ENCODE measurements at places on chromosomes 7 and 10. TPM values are rescaled to one million over a fixed set of nuclear protein-coding genes. Genes with fewer than 3 reads are reported as not detected.

PTPRZ1 gene
- 2.4 TPM for polyA plus RNA-seq

PIP gene
- not detected for polyA plus RNA-seq

RADIL gene
- polyA plus RNA-seq = 2.2 TPM

BAZ1B gene
- polyA plus RNA-seq = 70.2 TPM

GPR15LG gene
- polyA plus RNA-seq = 0.78 TPM

ADAM22 gene
- 14.0 TPM for polyA plus RNA-seq

TMEM229A gene
- not detected for polyA plus RNA-seq

OGDHL gene
- 48.1 TPM for polyA plus RNA-seq

LRGUK gene
- 3.5 TPM for polyA plus RNA-seq

GRCh38 chr10:109665321-109665720 is 258.0 kb downstream of the XPNPEP1 start:
- DNase-seq = no peak

- no peak for DNase-seq
These were observed 213.6 kb downstream of the FAM107B start for GRCh38 chr10:14560791-14561765.

DNA sequence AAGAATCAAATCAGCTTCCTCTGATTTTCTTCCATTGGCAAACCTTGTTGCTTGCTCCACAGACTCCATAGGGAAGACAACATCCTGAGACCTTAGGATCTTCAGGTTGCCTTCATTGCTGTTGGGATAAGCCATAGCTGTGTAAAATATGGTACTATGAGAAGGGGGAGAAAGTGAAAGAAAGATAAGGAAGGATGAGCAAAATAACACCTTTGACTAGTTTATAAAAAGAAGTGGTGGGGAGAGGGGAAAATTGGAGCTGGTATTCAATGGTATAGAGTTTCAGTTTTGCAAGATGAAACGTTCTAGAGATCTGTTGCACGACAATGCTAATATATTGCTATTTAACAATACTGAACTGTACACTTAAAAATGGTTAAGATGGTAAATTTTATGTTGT is 180.4 kb upstream of the PHYHIPL start:
- DNase-seq = no peak

DNA sequence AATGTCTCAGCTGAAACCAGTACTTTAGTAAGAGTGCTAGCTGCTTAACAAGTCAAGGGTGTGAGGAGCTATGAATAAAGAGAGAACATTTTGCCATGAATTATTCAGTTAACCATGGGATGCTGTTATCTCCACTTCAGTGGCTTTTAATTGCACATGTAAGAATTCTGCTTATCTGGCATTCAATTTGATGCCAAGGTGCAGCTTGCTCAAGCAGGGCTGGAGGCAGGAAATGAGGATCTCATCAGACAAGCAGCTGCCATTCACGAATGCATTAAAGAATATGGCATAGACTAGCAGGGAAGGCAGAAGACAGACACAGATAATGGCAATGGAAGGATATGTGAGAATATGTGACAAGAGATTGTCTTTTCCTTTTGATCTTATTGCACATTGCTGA is 697.8 kb downstream of the NRG3 start:
- DNase-seq = peak; percentile 31

- DNase-seq = no peak
These were observed 17.0 kb upstream of the ADAMTS14 start for GRCh38 chr10:70655316-70655715.

DNA sequence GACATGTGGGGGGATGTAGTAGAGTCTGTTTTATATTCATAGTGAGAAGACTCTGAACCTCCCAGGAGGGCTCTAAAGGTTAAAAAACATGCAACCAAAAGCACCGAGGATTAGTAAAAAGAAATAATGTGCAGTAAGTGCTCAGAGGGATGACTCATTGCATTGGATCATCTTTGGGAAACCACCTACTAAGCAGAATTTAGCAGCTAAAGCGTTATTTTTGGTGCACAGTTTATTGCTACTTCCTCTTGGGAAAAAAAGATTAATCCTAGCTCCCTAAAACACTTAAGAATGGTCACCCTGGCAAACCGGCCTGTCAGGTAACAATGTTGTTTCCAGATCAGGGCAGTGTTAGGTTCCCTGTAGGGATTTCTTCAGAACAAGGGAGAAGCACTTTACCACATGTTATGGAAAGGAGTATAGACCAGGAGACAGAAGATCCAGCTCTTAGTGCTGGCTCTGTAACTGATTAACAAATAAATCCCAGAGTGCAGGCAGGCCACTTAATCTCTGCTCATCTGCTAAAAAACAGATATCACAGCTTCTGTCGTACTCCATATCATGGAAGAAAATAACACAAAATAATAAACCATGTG is 44.8 kb upstream of the FAM133B start:
- DNase-seq = no peak

DNA sequence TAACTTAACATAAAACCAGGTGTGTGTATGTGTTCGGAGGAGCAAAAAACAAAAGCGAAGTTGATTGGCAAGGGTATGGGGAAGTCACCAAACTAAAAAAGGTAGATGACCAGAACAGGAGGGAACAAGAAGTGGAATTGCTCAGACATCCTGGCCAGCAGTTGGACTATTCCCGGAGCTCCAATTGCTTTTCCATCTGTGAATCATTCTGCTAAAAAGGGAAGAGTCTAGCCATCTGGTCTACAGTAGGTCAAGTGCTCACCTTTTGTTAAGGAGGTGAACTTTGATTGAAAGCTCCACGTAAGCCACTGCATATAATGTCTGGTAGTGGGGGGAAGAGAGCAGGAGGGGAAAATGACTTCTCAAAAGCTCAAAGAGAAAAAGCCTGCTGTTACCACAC is 50.0 kb upstream of the BET1 start:
- no peak for DNase-seq

DNA sequence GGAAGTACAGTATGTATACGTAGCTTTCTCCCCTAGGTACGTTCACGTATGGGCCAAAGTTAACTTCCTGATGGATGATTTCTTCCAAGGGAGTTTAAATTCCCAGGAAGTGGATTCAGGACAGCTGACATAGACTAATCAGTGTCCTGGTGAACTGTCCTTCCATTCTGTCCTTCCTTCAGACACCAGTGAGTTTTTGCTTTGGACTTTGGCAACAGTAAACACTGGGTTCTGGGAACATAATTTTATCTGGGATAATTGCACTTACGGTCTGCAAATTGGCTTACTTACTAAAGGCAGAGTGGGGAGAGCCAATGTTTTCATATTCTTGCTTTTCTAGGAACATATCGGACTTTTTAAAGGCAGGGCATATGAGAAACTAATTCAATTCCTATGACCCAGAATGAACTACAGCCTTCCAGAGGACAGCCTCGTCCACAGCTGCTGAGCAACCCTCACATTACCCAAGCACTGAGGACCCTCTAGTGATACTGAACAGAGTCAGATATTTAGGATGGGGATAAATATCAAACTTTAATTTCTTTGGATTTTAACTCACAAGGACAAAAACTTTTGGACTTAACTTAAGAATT is 97.9 kb downstream of the RAB18 start:
- no peak for DNase-seq

DNA sequence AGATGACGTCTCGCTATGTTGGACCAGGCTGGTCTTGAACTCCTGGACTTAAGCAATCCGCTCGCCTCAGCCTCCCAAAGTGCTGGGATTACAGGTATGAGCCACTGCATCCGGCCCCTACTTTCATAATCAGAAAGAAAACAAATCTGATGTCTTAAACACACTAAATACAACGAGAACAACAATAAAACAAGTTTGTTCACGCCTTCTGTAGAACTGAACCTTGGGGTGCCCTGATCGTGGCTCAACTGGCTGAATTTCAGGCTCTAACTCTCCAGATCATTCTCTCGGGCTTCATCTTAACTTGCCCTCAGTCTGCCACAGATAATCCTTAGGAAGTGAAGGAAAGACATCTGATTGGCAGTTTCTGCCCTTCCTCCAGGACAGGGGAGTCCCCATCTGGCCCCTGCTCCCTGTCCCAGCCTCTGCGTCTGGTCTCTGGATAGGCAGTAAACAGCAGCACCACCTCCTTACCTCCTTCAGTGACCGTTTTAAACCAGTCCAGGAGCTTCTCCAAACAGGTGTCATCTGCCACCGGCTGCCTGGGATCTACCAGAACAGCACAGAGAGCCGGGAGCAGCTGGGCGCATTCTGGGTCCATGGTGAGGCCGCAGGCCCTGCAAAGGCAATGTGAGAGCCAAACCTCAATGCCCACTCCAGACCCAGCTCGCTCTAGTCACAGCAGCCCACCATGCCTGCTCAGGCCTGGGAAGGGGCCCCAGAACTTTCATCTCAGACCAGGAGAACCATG is 1.3 kb downstream of the BRAT1 start:
- DNase-seq = no peak

DNA sequence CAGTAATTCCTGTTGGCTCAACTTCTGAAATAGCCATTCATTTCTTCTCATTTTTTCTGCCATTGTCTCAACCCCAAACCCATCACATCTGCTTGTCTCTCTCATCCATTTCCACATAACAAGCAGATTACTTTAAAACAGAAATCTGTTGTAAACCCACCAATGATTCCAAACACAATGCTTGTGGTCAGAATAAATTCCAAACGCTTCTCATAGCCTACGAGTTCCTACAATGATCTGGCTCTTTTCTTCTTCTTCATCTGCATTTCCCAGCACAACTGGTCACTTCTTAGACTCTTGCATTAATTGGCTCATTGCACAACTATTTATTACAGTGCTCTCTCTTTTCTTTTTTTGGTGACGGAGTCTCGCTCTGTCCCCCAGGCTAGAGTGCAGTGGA is 364.1 kb downstream of the GATA3 start:
- DNase-seq = no peak

GRCh38 chr10:80158598-80159127 is 26.1 kb downstream of the PLAC9 start:
- peak; percentile 34 for DNase-seq

GRCh38 chr10:48361176-48361575 is 54.7 kb downstream of the MAPK8 start:
- no peak for DNase-seq

- no peak for DNase-seq
These were observed 17.6 kb downstream of the HTRA1 start for GRCh38 chr10:122478971-122479370.

DNA sequence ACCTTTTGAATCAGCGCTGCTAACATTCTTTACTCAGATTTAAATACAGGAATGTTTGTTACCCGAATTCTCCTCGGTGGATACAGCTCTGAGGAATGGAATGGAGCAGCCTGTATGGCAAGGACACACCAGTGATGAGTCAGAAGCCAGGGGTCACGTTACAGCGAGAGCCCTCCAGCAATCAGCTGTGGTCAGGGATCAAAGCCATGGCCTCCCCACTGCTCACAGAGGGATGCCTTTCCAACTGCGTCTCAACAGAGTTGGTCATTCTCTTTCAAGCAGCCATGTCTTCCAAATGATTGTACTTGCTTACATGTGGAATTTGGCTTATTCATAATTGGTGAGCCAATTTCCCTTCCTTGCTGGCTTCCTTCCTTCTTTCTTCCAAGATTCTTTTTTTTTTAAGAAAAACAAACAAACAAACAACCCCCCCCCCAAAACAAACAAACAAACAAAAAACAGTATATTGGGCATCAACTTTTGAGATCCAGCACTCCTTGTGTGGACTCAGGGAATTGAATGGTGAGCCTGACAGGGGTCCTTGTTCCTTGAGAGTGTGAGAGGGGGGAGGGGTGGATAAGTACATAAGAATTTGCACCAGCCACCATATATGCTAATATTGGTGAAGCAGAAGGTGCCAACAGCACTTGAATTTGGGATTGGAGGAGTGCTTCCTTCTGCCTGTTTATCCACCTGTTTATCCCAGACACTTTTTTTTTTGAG is 100.2 kb downstream of the ATXN7L1 start:
- no peak for DNase-seq

- DNase-seq = no peak
These were observed 87.5 kb downstream of the NEBL start for GRCh38 chr10:20809631-20810030.

DNA sequence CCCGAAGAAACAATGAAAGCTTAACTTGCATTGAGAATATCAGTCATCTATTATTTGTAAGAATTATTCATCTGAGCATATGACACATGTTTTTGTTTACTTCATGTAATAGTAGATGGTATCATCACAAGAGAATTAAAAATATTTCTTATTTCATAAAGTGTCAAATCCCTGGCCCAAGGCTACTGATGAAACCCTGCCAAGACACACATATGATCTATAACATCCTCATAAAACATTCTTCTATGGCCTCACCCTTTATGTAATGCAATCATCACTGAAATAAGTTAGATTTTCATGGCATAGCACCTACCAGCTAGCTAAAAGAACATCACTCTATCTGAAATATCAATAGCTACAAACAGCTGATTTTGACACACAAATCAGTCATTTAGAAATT is 385.6 kb upstream of the PHF14 start:
- no peak for DNase-seq

DNA sequence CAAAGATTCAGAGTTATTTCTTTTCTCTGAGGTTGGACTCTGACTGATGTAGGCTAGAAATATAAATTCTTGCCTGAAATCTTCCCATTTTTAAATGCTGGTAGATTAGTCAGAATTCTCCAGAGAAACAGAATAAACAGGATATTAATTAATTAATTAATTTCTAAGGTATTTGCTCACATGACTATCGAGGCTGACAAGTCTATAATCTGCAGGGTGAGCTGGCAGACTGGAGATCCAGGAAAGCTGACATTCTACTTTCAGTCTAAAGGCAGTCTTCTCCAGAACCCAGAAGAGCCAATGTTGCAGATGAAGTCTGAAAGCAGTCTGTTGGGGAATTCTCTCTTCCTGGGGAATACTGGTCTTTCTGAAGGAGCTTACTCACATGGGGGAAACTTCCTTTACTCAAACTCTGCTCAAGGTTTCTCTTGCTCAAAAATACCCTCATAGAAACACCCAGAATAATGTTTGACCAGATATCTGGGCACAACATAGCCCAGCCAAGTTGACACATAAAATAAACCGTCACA is 189.7 kb downstream of the KIF20B start:
- no peak for DNase-seq

GRCh38 chr7:73831834-73832651 is 1.2 kb downstream of the CLDN4 start:
- DNase-seq = no peak

DNA sequence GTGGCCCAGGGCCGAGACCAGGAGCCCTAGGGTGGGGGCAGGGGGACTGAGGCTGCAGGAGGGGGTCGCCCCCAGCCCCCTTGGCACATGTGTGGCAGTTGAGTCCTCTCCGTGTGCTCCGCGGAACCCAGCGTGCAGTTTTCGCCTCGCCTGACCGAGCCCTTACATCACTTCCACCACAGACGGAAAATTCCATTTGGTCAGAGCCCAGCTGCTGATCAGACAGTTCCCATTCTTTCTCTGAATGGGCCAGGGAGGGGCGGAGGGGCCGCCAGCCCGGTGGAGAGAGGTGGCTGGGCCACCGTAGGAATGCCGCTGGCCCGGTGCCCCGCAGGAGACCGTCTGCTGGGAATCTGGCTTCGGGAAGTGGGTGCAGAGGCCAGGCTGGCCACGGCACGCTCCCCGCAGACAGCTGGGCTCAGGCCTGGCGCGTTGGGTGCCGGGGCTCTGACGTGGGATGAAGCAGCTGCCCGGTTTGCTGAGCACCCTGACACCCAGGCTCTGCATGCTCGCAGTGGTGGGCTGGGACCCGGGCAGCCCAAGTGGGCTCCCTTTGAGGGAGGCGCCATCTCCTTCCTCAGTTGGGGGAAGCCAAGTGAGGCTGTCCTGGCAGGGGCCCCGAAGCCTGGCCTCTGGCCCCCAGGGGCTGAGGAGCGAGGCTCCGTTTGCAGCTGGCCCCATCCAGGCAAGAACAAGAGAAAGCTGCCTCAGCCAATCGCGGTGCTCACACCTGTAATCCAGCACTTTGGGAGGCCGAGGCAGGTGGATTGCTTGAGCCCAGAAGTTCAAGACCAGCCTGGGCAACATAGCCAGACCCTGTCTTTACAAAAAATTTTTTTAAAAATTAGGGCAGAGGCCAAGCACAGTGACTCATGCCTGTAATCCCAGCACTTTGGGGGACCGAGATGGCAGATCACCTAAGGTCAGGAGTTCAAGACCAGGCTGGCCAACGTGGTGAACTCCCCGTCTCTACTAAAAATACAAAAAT is 9.9 kb downstream of the TTYH3 start:
- DNase-seq = peak; percentile 92

All from renal pelvis (tissue), 12 donors.